ENCODE measurements at places on chromosomes 11 and 22.

DNA sequence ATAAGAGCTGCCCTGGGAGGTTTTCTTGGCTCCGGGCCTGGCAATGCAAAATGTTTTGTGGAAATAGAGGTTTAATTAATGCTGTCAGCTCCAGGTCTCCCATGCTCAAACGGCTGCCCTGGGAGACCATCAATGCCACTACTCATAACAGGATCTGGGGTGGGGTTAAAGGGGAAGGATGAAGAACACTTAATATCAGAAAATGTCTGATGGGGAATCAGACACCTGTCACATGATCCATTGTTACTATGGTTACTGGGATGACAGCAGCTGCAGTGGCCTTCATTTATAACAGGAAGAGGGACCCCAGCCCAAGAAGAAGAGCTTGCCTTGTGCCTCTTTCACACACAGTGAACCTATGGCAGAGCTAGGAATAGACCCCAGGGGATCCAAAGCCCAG lies 2.2 kb upstream of the SYT13 start:
- DNase-seq = no peak

- no peak for DNase-seq
Measured at GRCh38 chr11:70495351-70496310, 97.3 kb downstream of the CTTN start.

DNA sequence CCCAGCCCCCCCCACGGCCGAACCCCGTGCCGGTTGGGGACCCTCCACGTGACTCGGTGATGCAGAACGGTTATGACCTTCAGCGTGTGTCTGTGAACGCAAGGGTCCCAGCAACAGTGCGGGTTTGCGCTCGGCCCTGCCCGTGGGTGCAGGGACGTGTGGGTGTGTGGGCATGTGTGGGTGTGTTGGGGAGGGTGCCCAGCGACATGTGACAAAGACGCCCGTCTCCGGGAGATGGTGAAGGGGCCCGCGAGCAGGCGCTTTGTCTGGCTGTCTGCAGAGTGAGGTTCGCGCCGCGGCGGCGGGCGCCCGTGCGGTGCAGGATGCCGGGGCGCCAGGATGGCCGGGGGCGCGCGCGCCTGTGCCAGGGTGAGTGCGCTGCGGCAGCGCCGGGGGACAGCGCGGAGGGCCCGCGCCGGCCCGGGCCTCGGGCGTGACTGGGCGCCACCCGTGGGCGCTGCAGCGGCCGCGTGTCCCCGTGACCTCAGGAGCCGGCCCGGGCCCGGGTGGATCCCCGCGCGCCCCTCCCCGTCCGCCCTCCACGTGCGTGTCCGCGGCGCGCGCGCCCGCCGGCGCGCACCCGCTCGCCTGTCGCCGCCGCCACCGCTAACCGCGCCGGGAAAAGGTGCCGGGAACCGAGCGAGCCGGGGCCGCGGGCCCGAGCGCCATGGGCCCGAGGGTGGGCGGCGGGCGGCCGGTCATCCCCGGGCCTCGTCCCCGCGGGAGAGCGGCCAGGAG lies at the start of gene LRFN4:
Gene LRFN4 (plus strand): TSS at position 569 of the 738 bp plus-strand sequence. CDS start 681 bp downstream, outside the sequence.
- DNase-seq = no peak

DNA sequence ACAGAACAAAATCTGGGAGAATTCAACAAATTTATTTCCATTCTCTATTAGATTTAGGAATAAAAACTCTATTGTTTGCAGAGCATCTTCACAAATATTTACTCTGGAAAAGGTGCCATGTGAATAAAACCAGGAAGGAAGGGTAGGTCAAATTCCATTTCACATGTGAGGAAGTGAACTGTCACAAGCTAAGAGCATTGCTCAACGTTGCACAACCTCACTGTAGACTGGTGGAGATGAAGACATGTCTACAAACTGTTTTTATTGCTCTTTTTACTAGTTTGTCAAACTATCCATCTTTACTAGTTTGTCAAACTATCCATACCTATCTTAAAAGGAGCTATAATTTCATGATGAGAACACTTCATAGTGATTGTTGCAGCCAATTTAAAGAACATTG lies 236.4 kb downstream of the CNTN5 start:
- DNase-seq = no peak

GRCh38 chr11:73787051-73787642 lies 527 bp upstream of the MRPL48 start:
- no peak for DNase-seq

DNA sequence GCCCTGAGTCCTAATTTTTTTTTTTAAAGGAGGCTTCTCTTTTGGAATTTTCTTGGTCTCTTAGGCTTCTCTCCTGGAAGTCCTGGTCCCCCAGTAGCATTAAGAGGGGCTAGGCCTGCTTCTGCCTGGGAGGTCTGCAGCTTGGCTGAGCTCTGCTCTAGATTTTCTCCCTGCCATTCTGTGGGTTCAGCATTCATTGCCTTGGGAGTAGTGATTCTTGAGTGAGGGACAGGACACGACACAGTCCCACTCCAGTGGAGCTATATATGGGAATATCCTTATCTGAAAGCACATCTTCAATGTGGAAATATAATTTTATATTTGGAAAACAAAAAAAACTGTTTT lies 3.7 kb downstream of the IGSF22 start:
- DNase-seq = no peak

GRCh38 chr11:69516526-69516925 lies 35.1 kb downstream of the LINC01488 start:
- DNase-seq = no peak

DNA sequence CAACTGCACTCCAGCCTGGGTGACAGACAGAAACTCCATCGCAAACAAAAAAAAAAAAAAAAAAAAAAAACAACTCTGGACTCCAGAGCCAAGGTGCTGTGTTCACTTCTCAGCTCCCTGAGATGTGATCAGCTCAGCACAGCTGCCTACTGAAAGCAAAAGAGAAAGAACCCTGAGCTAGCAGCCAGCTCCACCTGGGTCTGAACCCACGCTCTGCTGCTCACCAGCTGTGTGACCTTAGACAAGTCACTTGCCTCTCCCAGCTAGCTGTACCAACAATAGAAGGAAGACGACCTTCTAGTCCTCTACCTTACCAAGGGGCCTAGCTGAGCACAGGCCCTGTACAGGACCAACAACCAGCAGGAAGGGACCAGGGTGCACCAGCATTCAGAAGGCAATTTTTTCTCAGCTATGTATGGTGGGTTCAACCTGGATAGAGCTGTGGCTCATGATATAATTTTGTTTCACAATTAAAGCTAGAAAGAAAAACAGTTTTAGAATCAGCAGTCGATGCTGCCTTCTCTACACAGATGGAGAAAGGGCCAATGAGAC lies 3.8 kb downstream of the DGCR2 start:
- DNase-seq = peak; percentile 42

DNA sequence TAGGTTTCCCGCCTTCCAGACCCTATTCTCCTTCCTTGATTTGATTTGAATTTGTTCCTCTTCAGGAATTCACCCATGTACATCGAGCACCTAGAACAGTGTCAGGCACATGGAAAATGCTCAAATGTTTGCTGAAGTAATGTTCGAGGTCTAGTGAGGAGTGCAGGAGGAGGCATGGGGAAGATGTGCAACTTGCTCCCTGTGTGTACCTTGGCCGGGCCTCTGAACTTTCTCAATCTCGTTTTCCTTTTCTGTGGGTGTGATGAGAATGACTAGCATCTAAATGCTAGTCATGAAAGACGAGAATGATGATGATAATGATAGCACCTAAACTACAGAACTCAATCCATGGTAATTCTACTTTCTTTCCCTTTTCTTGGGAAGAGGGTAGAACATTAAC lies 279.1 kb upstream of the PLET1 start:
- DNase-seq = no peak

- DNase-seq = no peak
Measured at GRCh38 chr11:70590356-70590991, 192.1 kb downstream of the CTTN start.

- DNase-seq = no peak
Measured at GRCh38 chr11:19938169-19938856, 222.0 kb downstream of the DBX1 start.

DNA sequence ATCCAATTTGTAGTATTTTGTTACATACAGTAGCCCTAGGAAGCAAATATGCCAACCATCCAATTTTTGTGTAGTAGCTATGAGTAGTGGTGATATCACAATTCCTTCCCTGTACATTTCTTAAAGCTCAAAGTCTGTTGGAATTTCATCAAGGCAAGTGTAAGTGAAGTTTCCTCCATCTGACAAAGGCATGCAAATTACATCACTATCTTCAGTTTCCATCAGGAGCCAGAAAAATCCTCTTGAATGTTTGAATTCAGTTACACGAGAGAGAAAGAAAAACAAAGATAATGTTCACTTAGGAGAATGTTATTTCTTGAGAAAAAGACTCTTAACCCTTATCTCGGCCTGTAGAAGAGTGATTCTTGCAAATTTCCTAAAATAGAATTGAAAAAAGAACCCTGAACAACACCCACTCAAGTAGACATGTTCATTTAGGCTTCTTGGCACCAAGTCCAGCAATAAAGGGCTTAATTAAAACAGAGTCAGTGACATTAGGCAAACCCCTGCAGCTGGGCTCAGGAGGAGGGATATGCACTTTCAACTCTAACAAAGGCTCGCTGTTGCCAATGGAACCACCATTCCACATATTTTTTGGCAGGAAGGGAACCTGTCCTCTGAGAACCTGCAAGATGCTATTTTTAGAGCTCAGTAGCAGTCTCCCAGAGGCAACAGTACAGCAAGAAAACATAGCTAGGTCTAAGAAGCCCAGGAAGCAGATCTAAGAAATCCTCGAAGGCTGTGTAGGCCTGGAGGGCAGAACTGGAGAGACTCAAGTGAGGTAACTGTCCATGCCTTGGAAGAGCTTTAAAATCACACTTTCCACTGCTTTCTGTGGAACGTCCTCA lies 144.6 kb downstream of the CCDC81 start:
- DNase-seq = no peak

GRCh38 chr11:17812091-17812864 lies 77.7 kb downstream of the KCNC1 start:
- no peak for DNase-seq

DNA sequence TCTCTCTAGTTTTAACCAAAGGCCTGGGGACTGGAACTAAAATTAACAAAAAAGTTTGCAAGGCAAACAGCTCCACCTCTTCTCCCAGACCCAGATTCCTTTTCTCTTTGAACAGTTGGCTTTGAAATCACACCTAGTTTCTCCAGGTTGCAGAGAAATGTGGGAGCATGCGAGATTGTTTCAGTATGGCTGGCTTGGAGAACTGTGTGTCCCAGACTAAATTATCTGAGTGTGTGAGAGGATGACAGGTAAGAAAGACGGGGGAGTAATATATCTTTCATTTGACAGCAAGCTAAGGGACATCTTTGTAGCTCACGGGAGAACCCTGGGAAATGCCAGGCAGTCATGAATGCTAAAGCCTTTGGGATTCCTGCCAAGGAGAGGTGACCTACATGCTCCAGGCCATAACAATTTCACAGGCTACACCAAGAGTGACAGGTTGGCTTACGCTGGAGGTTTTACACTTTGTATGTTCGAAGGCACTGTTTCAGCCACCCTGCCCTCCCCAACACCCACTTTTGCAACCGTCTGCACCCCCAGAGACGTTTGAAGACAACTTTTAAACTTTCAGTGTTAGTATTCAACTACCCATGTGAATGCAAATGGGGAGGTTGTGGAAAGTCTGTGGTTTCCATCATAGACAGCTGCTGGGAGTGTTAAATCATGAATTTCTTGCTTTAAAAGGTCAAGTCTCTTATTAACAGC lies 109.3 kb upstream of the SNX19 start:
- DNase-seq = no peak

GRCh38 chr11:73218830-73219215 lies 742 bp downstream of the P2RY2 start:
- DNase-seq = no peak

- DNase-seq = no peak
Measured at GRCh38 chr11:36077886-36078685, 134.2 kb downstream of the LDLRAD3 start.

DNA sequence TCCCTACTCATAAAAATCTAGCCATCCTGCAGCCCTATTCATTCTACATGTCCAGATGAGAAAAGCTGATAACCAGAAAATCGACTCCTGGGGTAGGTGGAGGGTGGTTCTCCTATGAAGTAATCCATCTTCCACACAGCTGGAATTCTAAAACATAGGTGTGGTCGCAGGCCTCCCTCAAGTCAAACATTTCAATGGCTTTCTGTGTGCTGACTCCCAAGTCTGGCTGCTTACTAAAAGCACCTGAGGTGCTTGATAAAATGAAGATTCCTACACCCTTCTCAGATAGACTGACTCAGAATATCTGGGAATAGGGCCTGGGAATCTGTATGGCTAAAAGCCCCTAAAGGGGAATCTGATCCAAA lies 26.1 kb downstream of the IRAG1 start:
- no peak for DNase-seq

DNA sequence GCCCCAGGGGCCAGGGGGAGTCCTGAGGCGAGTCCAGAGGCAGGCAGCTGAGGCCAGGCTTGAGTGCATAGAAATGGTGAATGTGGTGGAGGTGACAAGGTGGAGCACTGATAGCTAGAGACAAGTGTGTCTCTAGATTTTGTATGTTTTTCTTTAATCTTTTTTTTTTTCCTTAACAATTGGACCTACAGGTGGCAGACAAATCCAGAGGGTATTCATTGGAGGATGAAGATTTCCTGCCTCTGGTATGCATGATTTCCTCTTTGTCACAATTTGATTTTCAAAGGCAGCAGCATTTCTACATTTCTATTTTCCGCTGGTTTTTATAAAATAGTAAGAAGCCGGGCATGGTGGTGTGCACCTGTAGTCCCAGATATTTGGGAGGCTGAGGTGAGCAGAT lies 47.7 kb upstream of the DKK3 start:
- DNase-seq = no peak

DNA sequence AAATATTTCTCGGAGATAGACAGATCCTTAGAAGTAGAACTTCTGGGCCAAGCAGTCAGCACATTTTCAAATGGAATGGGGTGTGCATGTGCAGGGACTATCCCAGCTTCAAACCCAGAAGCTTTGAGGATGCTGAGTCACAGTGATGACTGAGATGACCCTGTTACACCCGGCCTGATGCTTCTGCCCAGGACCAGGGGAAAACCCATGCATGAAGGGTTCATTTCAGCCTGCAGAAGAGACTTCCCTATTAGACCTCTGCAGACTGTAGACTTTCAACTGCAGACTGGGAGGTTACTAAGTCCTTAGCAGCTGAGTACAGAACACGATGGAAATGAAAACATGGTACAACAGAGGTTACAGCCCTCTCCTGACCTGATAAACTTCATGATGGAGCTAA lies 3.6 kb upstream of the OR2AT4 start:
- no peak for DNase-seq

DNA sequence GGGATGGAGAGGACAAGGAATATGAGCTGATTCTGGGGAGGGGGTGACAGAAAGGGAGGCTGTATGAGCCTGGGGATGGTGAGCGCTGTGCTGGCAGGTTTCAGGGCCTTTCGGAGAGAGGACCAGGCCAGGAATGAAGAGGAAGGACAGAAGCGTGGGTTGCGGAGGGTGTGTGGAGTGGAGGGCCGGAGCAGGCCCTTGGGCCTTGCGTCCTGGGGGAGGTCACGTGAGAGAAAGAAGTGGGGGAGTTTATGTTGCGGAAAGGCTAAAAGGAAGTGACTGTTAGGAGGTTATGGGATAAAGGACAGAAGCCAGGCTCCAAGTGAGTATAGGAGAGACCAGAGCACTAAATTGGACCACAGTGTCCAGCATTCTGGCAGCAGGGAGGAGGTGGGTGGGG lies 17.5 kb downstream of the BCR start:
- no peak for DNase-seq

- no peak for DNase-seq
Measured at GRCh38 chr11:8656291-8656690, 26.2 kb downstream of the TRIM66 start.

Data from thymus (tissue), 14 donors.